ENCODE measurements at places on chromosomes 5 and 9. TPM values are rescaled to one million over a fixed set of nuclear protein-coding genes. Genes with fewer than 3 reads are reported as not detected.

The ZDHHC11 gene
- 12.8 TPM for total RNA-seq

The ACTBL2 gene
- not detected for total RNA-seq

The PLAC8L1 gene
- total RNA-seq = not detected

GRCh38 chr5:66475731-66476130, 120.5 kb upstream of the MAST4 start:
- no peaks in the 10 kb centered on the region for H3K4me1 ChIP-seq
- peaks cover 2% of the 10 kb centered on the region for H3K27me3 ChIP-seq
- H3K36me3 ChIP-seq = no peaks in the 10 kb centered on the region
- no peak overlapping the region for H3K27ac ChIP-seq
- H3K4me3 ChIP-seq = no peak overlapping the region

GRCh38 chr5:142106061-142106460, 2.5 kb upstream of the NDFIP1 start:
- H3K27me3 ChIP-seq = no peaks in the 10 kb centered on the region
- no peak overlapping the region for H3K4me3 ChIP-seq
